LHCN-M2 (cell line): ENCODE measurements at places on chromosomes 1 and 21. TPM values are rescaled to one million over a fixed set of nuclear protein-coding genes. Genes with fewer than 3 reads are reported as not detected.

PEAR1 gene
- 0.19 and 0.23 TPM in 2 replicates for total RNA-seq

CLCA1 gene
- not detected in 2 replicates for total RNA-seq

MYOG gene
- total RNA-seq: 0.13 and 5.7 TPM in 2 replicates

CFAP107 gene
- not detected in 2 replicates for total RNA-seq

LCE3D gene
- 0.32 and 0.69 TPM in 2 replicates for total RNA-seq

GALNT2 gene
- 77.3 and 81.6 TPM in 2 replicates for total RNA-seq

RNF186 gene
- total RNA-seq: not detected in 2 replicates

KLHDC7A gene
- not detected in 2 replicates for total RNA-seq

GPR25 gene
- total RNA-seq: not detected in 2 replicates

TMEM52 gene
- total RNA-seq: 0.52 and 0.64 TPM in 2 replicates

CRYAA gene
- not detected in 2 replicates for total RNA-seq

SLC22A15 gene
- total RNA-seq: 3.4 and 4.6 TPM in 2 replicates

RPE65 gene
- not detected in 2 replicates for total RNA-seq

CAMSAP2 gene
- total RNA-seq: 30.8 and 35.2 TPM in 2 replicates

KCNK2 gene
- 5.6 and 6.8 TPM in 2 replicates for total RNA-seq

CENPF gene
- total RNA-seq: 199 and 222 TPM in 2 replicates

SPRR5 gene
- total RNA-seq: not detected in 2 replicates

EFNA3 gene
- total RNA-seq: 1.7 and 2.1 TPM in 2 replicates

DEGS1 gene
- total RNA-seq: 149 and 155 TPM in 2 replicates

MARCKSL1 gene
- 94.7 and 107 TPM in 2 replicates for total RNA-seq

TGFB2 gene
- 5.1 and 7.7 TPM in 2 replicates for total RNA-seq

- DNase-seq: peak; percentile 71
These were observed 5.0 kb downstream of the SLC22A15 start for GRCh38 chr1:115980998-115981993.

- no peak for DNase-seq
These were observed 63.7 kb downstream of the TENT5C start for GRCh38 chr1:117669572-117669971.

- DNase-seq: peak; percentile 93
These were observed 2.1 kb downstream of the ARHGEF2 start for GRCh38 chr1:155976062-155976912.

DNA sequence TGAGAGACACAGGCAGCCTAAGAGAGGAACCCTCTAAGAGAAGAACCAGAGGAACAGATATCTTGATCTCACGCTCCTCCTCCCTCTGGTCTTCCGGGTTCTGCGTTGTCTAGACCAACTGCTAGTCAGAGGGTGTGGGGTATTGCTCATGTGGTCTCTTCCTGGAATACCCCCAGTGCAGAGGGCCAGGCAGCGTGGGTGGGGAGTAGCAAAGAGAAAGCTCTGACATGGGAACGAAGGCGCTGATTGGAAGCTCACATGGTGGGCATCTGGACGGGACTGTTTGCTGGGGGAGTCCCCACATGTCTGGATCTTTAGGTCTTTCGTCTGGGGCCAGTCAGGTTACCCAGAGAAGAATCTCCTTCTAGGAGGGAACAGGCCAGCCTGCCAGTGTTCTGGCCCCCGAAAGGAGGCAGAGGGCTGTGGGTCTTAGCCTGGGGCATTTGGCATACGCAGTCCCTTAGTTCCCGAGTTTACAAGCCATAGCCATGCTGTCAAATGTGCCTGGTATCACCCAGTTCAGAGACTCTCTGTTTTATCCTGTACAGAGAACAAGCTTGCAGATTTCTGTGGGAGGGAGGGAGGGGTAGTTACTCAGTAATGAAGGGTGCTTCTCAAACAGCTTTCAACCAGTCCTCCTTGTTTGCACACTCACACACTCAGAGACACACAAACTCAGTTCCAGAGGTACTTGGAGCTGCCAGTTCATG, 18.3 kb upstream of the IL6R start:
- no peak for DNase-seq

DNA sequence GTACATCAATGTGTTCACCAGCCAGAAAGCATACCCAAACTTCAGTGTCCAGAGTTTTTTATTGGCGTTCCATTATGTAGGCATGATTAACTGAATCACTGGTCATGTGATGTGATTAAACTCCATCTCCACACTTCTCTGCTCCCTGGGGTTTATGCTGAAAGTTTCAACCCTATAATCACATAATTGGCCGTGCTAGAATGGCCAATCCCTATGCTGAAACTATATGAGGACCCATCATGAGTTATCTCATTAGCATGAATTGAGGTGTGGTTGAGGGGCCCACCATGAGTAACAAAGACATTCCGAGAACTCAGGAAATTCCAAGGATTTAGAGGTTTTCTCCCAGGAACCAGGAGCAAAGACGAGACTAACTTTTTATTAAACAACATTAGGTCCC, 31.8 kb upstream of the FBXO28 start:
- no peak for DNase-seq

- DNase-seq: no peak
These were observed 38.4 kb downstream of the HLX start for GRCh38 chr1:220917535-220918209.

- peak; percentile 43 for DNase-seq
These were observed 8.1 kb downstream of the PSRC1 start for GRCh38 chr1:109274533-109275476.

- DNase-seq: no peak
These were observed 47.9 kb downstream of the SLC45A1 start for GRCh38 chr1:8365661-8366362.

GRCh38 chr1:116769561-116769977, 15.3 kb downstream of the CD2 start:
- peak; percentile 51 for DNase-seq

DNA sequence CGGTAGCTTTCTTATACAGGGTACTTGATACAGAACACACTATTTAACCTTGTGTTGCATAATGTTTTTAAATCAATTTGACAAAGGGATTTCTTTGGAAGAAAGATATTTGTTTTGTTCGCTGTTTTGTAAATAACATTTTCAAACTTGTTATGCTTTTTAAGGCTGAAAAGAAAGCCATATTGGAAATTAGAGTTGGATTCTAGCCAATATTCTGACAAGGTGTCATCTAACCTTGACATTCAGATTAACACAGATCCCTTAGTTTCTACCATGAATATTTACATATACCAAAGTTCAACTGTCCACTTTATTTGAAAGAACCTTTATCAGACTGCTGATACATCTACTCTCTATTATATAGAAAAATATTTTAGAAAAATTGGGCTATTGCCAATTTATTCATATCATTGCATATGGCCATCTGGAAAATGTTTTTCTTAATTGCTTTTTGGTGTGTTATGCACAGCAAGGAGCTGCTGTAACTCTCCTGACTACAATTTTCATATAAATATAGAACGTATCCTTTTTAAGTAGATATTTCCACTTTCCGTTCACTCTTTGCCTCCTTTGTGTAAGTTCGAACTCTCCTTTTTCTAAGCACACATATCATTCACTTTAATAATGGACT, 206.3 kb downstream of the NCAM2 start:
- DNase-seq: no peak

GRCh38 chr21:26036916-26037315, 133.7 kb downstream of the APP start:
- no peak for DNase-seq

- peak; percentile 72 for DNase-seq
These were observed 173.1 kb downstream of the TGFB2 start for GRCh38 chr1:218518216-218518740.

GRCh38 chr1:116352349-116352813, 20.7 kb upstream of the ATP1A1 start:
- no peak for DNase-seq

DNA sequence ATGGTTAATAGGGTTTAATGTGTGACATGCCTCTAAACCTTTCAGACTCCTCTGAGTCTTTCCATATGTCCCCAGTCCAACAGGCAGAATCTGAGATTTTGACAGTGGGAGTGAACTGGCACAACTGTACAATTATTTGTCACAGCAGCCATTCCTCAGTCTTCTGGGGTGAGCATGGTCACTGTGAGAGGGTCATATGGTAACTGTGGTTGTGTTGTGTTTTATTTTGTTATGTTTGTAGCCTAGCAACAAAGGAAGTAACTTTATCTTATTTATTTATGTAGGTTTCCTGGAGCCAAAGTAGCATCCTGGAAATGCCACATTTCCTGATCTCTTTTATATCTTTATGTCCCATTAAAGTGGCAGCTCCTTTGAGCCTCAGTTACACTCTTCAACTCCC, 1067.9 kb downstream of the TTLL7 start:
- DNase-seq: no peak

- peak; percentile 71 for DNase-seq
These were observed 118.4 kb upstream of the L1TD1 start for GRCh38 chr1:62076286-62076685.

GRCh38 chr1:148158341-148159003, 6.4 kb upstream of the NBPF11 start:
- no peak for DNase-seq

GRCh38 chr1:224852901-224853568, 76.4 kb upstream of the DNAH14 start:
- peak; percentile 51 for DNase-seq

- no peak for DNase-seq
These were observed 29.5 kb upstream of the KCNK1 start for GRCh38 chr1:233584376-233584775.

GRCh38 chr1:31793086-31793485, 22.7 kb downstream of the SPOCD1 start:
- no peak for DNase-seq

GRCh38 chr1:44029911-44030604, 1.2 kb downstream of the SLC6A9 start:
- DNase-seq: peak; percentile 80

GRCh38 chr1:154863315-154864174, 6.5 kb downstream of the KCNN3 start:
- DNase-seq: peak; percentile 84

GRCh38 chr1:42847721-42848460, 1.5 kb downstream of the ZNF691 start:
- no peak for DNase-seq

- DNase-seq: peak; percentile 79
These were observed 11.7 kb upstream of the HSD11B1 start for GRCh38 chr1:209692745-209693504.

- no peak for DNase-seq
These were observed 96.5 kb downstream of the SIK1 start for GRCh38 chr21:43330306-43330881.

DNA sequence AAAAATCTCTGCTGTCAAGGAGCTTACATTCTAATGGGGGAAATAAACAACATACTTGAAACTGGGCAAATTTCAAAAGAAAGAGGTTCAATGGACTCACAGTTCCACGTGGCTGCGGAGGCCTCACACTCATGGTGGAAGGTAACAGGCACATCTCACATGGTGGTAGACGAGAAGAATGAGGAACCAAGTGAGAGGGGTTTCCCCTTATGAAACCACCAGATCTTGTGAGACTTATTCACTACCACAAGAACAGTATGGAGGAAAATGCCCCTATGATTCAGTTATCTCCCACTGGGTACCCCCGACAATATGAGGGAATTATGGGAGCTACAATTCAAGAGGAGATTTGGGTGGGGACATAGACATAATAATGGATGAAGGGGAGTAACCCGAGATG, 226.4 kb downstream of the ZP4 start:
- DNase-seq: no peak

DNA sequence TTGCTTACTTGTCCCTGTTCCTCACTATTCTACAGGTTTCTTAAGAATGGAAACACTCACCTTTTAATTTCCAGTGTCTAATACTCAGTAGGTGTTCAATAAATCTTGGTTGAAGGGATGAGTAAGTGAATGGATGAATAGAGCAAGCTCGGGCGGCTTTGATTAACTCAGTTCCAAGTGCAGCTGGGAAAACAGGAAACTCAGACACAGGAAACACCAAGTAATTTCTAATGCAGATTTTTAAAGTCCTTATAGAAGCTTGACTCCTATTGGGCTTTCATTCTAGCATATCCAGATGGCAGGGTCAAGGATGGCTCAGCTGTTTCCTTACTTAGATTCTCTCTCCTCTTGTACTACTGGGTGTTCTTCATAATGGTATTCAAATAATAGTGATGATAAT, 14.0 kb downstream of the CAMK1G start:
- DNase-seq: no peak

DNA sequence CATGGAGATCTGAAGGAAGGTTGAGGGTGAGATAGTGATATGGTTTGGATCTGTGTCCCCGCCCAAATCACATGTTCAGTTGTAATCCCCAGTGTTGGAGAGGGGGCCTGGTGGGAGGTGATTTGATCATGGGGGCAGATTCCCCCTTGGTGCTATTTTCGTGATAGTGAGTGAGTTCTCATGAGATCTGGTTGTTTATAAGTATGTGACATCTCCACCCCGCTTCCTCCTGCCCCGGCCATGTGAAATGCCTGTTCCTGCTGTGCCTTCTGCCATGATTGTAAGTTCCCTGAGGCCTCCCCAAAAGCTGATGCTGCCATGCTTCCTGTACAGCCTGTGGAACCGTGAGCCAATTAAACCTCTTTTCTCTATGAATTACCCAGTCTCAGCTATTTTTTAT, 451.9 kb upstream of the VAMP3 start:
- DNase-seq: no peak

DNA sequence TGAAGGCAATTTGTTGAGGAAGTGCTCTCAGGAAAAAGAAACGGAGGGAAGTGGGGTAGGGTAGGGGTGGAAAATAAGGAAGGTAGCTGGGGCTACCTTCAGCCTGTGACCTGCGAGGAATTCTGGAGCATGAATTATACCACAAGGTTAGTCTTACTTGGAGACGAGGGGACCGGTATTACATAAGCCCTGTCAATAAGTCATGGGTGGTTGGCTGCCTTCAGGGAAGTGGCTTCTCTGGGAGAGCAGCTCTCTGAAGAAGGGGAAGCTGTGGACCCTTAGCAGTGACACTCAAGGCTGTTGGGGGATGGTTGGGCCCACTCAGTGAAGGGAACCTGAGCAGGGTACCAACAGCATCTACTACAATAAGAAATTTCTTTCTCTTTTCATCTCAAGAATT, 111.3 kb downstream of the TNFSF18 start:
- no peak for DNase-seq

DNA sequence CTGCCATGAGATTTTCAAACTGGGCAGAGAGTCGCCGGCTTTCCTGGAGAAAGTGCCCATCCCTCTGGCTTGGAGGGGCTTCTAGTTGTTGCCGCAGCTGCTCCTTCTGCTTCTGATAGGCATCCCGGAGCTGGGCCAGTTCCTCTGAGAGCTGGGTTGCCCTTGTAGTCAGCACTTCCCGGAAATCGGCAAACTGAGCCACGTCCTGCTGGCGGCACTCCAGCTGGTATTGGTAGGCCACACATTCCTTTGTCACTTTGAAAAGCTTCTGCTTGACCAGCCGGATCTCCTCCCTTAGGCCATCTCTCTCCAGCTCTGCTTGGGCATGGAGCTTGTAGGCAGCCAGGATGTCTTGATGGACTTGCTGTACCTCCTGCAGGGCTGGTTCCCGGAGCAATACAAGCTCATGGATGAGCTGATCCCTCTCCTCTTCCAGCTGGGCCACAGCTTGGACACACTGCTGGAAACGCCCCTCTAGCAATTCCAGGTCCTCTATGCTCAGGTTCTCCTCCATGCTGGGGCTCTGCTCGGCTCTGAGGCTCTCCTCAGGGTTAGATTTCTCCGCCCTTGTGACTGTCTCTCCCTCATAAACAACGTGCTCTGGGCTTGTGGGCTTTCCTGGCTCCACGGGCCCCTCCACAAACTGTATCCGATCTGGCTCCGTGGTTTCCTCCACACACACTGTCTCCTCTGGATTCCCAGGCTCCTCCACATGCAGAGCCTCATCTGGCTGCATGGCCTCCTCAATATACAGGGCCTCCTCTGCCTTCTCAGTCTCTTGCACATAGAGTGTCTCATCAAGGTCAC, 7.3 kb downstream of the SYNC start:
- DNase-seq: peak; percentile 85
